ENCODE measurements at places on chromosomes 7 and 10. TPM values are rescaled to one million over a fixed set of nuclear protein-coding genes. Genes with fewer than 3 reads are reported as not detected.

The NAT16 gene
- not detected for total RNA-seq

The GIMAP4 gene
- 62.7 TPM for total RNA-seq

The ACBD7 gene
- total RNA-seq = 3.3 TPM

The TCF7L2 gene
- 3.2 TPM for total RNA-seq

The TMEM196 gene
- total RNA-seq = not detected

The CALN1 gene
- total RNA-seq = not detected

The HOXA9 gene
- 24.6 TPM for total RNA-seq

The BAIAP2L1 gene
- 2.4 TPM for total RNA-seq

The SLC39A12 gene
- total RNA-seq = not detected

The HEPACAM2 gene
- not detected for total RNA-seq

The DBNL gene
- total RNA-seq = 224 TPM

The ARHGAP21 gene
- 79.5 TPM for total RNA-seq

The APBB1IP gene
- not detected for total RNA-seq

The KEL gene
- total RNA-seq = not detected

The DENND2A gene
- 0.15 TPM for total RNA-seq

The SPDYE16 gene
- total RNA-seq = not detected

The SPDYE1 gene
- total RNA-seq = not detected

The BMPER gene
- not detected for total RNA-seq

The RPEL1 gene
- not detected for total RNA-seq

The GIMAP8 gene
- total RNA-seq = 16.7 TPM

The TMEM270 gene
- not detected for total RNA-seq

The C10orf62 gene
- not detected for total RNA-seq

The PTN gene
- 0.07 TPM for total RNA-seq

The LBX1 gene
- total RNA-seq = not detected

The CYP2C8 gene
- not detected for total RNA-seq

The TRPV6 gene
- total RNA-seq = not detected
